Naive thymus-derived CD8-positive, alpha-beta T cell (primary cell): ENCODE measurements at places on chromosomes 5 and 9. TPM values are rescaled to one million over a fixed set of nuclear protein-coding genes. Genes with fewer than 3 reads are reported as not detected.

Gene ANKRD34B
- not detected for polyA plus RNA-seq

Gene FOXE1
- polyA plus RNA-seq = not detected

Gene CLIC3
- polyA plus RNA-seq = 7.0 TPM

Gene SLCO6A1
- not detected for polyA plus RNA-seq
